COR-L47 (cell line): ENCODE measurements at places on chromosomes 16 and 17.
A peak's percentile ranks its signal among the peaks of the same experiment; 100 is the strongest.

DNA sequence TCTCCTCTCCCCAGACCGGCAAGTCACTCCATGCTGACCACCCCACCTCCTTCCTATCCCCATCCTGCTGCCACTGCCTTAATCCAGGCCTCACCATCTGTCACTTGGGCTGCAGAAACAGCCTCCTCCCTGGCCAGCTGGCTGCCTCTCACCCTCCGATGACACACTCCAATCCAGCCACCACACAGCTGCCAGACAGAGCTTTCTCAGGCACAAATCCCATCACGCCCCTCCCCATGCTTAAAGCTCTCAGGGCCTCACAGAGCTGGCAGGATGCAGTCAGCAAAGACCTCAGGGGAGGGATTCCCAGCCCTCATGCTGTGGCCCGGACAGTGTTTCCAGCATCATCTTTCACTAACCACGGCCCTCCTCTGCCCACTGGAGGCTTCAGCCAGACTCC is 13.7 kb downstream of the CAMKK1 start:
- DNase-seq: no peak

DNA sequence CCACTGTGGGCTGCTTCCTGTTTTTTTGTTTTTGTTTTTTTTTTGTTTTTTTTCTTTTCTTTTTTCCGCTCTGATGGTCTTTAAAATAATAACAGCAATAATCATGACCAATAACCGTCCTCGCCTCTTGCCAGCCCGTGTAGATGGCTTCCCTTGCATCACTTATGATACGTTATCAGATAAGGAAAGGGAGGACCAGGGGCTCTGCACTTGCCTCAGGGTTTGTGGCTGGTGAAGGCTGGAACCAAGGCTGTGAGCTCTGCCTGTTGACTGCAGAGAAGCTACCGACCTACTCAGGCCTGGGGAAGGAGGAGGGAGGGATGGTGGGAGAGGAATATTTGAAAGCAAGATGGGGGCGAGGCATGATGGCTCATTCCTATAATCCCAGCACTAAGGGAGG is 114.0 kb upstream of the SDK2 start:
- DNase-seq: no peak

- no peak for DNase-seq
Measured at GRCh38 chr17:37187262-37187661, 188.5 kb upstream of the C17orf78 start.

GRCh38 chr16:88856122-88856827 is 472 bp downstream of the GALNS start:
- DNase-seq: no peak

DNA sequence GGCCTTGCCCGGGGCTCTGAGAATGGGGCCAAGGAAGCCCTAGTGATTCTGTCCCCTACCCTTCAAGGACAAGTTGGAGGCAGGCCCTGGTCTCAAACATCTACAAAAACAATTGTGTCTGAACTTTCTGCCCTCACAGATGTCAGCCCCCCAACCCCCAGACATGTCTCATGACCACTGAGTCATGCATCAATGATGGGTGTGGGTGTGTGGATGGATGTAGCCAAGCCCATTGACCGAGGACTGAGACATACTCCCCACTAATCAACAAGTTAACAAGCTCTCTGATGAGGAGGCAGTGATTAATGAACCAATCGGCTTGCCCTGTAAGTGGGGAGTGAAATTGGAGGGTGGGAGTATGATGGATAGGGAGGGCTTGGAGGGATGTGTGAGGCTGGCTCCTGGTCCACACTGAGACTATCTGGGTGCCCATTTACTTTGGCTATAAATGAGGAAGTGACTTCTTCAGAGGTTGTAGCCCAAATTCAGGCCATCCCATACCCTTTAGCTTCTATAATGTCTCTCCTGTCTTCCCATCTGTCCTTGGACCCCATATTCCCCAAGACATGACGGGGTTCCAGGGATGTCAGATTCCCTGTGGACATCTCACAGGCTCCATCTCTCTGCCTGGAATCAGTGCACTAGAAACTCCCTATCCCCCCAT is 97.1 kb upstream of the TMEM97 start:
- DNase-seq: no peak

- no peak for DNase-seq
Measured at GRCh38 chr17:59432657-59433056, 101.2 kb downstream of the YPEL2 start.

- DNase-seq: no peak
Measured at GRCh38 chr16:74577882-74578366, 29.0 kb downstream of the GLG1 start.

DNA sequence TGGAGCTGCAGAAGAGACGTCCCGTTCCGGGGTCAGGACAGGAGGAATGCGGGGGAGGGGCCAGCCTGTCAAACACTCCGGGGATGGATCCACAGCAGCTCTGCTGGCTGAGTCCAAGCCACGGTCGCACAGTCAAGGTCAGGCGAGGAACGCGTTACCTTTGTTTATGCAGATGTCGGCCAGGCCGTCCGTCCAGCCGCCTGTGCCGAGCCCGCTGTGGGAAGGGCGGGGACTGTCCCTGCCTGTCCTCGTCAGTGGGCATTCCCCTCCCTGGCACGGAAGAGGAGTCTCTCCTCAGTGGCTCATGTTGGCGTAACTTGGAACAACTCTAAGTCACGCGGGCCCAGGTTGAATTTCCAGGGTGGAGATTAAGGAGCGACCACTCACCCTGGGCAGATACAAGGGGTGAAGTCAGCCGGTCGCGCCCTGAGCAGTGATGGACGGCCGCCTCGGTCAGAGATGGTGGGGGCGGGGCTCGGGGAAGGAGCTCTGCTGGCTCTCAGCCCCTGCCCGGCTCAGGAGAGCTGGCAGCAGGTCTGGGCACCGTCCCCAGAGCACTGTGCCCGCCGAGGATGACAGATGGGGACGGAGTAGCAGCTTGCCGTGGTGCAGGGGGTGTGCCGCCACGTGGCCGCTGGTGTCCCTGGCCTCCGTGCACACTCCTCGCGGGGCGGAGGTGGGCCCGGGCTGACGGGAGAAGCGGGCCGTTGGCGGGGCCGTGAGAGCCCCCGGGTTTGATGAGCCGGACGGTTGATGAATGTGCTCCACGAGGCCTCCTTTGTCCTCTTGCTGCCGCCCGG is 7.3 kb downstream of the CACNA1H start:
- no peak for DNase-seq

- no peak for DNase-seq
Measured at GRCh38 chr17:64231567-64232141, 31.4 kb downstream of the TEX2 start.

DNA sequence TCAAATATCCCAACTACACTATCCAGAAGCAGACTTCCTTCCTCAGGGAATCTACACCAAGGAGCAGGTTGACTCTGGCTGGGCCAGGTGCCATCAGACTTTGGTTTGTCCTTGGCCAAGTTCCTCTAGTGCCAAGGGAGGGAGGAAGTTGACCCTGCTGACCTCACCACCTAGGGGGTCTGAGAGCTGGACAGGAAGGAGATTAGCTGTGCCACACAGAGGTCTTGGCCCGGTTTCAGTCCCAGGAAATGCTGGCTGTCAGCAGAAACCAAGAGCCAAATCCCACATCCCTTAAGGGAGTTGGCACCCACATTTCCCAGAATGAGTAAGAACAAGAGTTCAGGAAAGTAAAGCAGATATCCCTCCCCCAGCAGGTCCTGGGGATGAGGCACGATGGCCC is 178.2 kb downstream of the SALL1 start:
- DNase-seq: no peak

- DNase-seq: no peak
Measured at GRCh38 chr16:65543781-65544740, 422.2 kb upstream of the CDH11 start.

- no peak for DNase-seq
Measured at GRCh38 chr17:2703606-2704005, 8.0 kb downstream of the CLUH start.

- DNase-seq: no peak
Measured at GRCh38 chr16:20042848-20043247, 30.8 kb downstream of the GPR139 start.

DNA sequence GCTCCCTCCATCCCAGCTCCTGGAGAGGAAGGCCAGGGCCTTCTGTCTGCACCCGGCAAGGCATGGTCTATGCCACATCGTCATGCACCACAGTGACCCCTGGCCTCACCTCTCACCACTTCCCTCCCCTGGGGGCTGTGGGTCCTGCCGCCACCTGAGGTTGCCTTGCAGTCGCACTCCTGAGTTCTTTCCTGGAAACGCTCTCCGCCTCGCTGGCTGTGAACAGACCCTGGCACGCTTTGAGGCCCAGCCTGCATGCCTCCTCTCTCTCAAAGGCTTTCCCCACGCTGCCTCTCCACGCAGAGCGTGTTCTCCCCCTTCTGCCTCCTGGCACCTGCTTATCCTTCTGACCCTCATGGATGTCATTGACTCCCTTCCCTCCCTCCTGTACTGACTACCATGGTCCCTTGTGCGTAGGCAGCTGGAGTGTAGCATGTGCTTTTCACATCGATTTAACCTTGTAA is 45.4 kb downstream of the SEC14L1 start:
- DNase-seq: no peak

DNA sequence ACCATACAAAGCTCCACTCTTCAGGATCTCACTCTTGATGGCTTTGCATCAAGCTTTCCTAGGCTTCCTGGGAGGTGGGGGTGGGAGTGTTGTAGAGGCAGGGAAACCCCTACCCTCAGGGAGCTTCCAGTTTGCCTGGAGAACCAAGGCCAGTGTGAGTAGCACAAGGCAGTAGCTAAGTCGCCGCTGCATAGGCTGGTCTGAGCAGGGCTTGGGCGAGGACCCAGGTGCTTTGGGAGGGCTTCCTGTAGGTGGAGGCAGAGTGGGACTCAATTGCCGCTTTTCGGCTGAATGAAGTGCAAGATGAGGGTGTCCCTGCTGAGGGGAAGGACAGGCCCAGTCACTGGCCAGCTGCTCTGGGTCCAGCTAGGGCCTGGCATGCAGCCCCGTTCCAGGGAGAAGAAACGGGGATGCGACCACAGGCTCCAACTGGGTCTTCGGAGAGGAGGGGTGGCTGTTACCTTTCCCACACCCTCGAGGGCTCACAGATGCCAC is 3.9 kb downstream of the CD79B start:
- DNase-seq: no peak

- DNase-seq: no peak
Measured at GRCh38 chr17:36214918-36215317, 4.1 kb downstream of the CCL4L2 start.

DNA sequence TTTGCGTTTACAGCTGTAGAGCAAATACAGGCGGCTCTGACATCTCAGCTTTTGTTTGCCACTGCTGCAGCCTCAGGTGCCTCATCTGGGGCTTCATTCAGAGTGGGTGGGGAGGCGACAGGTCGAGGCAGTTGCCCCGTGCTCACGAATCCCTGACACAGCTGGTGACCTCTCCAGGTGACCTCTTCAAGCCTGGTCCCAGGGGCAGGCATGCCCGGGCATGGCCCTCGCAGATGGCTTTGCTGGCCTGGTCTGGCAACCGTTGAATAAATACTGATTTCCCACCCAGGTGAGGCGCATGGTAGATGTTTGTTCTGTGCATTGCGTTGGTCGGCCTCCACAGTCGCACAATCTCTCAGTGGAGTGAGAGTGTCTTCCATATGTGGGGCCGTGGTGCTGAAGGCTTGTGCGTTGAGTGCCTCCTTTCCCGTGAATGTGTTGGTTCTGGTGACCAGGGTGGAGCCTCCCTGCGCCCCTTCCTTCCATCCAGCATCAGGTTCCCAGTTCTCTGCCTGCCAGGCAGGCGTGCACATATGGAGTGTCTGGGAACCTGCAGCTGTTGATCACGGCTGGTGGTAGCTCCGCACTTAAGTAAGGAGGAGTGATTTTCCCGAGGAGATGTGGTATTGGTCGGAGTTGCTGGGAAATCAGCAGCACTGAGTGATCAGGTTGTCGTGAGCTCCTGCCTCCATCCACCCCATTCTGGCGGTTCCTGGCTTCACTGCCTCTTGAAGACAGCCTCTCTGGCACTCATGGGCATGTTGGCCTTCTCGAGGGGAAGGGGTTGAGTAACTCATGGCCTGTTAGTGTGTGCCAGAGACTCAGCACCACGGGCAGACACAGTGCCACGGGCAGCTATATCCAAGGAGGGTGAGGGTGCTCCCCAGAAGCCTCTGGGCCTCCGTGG is 149.7 kb downstream of the RPTOR start:
- no peak for DNase-seq

- no peak for DNase-seq
Measured at GRCh38 chr16:87938412-87938949, 2.2 kb upstream of the CA5A start.

DNA sequence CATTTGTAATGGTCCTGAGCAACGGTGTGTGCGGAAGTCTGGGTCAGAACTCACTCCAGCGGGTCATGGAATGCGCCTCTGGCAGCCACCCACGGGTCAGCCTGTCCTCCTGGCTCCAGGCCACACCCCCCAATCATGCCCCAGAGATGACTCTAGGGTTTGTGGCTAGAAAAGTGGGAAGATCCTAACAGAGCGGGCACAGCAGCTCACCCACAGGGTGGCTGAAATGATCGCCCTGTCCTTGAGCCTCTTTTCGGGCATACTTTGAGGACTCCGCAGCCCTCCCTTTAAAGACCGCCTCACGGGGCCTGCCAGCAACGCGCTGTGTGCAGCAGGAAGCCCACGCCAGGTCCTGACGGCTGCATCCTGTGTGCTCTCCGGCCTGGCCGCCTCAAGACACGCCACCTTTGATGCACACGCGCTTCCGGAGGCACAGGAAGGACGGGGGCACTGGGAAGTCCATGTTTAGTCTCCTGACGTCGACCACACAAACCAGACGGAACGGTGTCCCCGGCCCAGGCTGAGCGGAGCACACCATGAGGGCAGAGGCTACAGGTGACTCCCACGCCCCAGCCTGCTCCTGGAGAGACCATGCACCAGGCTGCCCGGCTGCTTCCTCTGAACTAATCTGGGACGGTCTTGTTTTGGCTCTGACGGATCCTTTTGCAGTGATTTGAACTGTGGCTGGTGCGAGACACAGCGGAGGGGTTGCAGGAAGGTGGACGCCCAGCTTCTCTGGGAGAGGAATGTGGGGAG is 92.9 kb downstream of the TBC1D16 start:
- no peak for DNase-seq

DNA sequence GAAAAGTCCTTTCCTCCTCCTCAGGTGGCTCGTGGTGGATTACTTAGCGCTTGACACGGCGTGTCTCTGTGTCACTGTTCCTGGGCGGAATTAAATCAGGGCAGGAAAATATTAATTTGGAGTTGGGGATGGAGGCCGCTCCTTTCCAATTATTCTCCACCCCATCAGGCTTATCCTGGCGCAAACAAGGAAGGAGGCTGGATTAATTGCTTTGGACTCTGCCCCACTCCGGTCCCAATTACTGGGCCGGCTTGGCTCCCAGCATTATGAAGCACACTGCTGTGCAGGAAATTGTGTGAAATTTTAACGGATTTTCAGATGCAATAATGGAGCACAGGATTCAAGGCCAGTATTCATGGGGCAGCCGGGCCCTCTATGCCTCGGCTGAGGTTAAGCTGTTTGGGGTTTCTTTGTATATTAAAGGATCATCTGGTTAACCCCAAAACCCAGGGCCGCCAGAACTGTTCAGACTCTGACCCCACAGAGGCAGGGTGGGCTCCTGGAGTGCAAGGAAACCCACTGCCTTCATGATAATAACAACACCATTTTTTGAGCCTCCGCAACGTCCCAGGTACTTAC is 87.8 kb downstream of the MRM1 start:
- DNase-seq: peak; percentile 15
